ENCODE measurements at places on chromosomes 16 and 17. TPM values are rescaled to one million over a fixed set of nuclear protein-coding genes. Genes with fewer than 3 reads are reported as not detected.

Gene SAMD14
- total RNA-seq, result 0.07 TPM

- no peak for DNase-seq
These were observed 31.4 kb downstream of the B9D1 start for GRCh38 chr17:19331134-19331533.

DNA sequence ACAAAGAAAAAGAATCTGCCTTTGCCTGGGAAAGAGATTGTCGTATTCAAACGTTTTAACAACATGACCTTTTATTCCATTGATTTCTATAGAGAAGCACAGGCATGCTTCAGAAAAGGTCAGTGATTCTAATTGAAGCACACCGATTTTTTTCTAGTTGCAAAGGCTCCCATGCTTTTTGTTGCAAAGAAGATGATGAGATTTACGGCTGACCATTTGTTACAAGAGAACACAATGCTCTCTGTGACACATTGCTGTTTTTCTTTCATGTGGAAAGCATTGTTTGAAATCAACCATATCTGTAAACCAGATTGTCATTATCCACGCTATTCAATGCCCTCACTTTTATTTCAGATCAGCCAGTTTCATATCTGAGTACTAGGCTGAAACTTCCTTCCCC, 99.8 kb downstream of the NLK start:
- no peak for DNase-seq

GRCh38 chr17:31931756-31932155, 5.1 kb upstream of the SUZ12 start:
- DNase-seq, result no peak

DNA sequence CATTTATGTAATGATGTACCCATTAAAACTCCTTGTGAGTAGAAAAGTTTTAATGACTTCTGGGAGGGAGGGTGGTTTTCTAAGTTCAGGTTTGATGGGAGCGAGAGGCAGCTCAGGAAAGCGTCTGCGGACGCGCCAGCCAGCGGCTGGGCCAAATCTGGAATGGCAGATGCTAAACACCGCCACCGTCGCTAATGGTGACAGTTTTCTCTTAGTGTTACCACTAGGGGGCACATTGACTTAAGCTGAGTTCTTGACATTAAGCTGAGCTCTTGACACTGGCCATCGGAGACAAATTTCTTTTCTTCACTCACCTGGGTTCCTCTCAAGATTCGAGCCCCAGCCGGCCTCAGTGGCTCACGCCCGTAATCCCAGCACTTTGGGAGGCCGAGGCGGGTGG, 6.7 kb downstream of the TRPV1 start:
- no peak for DNase-seq

- DNase-seq, result no peak
These were observed 95.0 kb downstream of the HS3ST4 start for GRCh38 chr16:25786748-25787147.

All from Caki2 (cell line).